Spleen (tissue), 13 donors: ENCODE measurements at places on chromosomes 3 and 15. TPM values are rescaled to one million over a fixed set of nuclear protein-coding genes. Genes with fewer than 3 reads are reported as not detected.

The PDZRN3 gene
- total RNA-seq = 5.5 TPM

The CCDC9B gene
- total RNA-seq = 19.4 TPM

DNA sequence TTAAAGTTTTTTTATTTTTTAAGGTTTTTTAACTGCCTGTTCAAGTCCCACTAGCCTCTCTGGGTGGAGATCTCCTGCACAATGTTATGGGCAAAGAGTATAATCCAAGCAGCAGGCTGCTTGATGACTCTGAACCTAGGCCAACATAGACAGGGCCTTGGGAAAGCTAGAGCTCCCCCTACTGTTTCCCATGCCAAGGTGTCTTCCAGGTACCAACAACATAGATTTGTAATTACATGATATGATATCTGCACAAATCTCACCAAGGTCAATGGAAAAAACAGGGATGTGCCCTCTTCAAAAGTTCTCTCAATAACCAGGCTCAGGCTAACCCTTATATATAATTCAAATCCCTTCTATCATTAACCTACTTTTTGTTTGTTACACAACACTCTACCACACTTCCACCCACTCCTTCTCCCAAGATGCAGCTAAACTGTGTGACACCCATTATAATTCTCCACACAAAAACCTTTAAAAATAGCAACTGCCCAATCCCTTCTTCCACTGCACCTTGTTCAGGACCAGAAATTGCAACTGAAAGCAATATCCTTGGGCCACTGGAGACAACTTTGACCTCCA, 43.8 kb downstream of the RBM15B start:
- H3K4me3 ChIP-seq = no peak overlapping the region
- H3K27ac ChIP-seq = no peak overlapping the region
- no peak for DNase-seq

- H3K27ac ChIP-seq = no peak overlapping the region
- no peak for DNase-seq
Measured at GRCh38 chr15:25737218-25737643, 125.9 kb downstream of the ATP10A start.

DNA sequence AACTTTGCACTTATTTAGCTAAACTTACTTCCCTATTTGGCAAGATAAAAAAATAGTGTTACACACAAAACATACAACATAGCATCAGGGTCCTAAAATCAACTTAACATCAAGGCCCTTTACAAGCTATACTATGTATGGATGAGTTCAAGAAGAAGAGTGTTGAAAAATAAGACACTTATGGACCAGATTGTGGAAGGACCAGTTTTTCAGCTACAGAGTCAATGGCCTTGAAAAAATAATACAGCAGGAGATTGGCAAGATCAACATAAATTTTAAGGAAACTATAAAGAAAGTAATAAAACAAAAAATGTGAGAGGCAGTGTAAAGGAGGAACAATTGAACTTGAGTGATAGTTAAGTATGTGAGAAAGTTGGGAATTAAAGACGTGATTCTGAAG, 66.3 kb upstream of the BBX start:
- H3K36me3 ChIP-seq = no peaks in the 10 kb centered on the region
- H3K27me3 ChIP-seq = no peaks in the 10 kb centered on the region
- no peak for DNase-seq

DNA sequence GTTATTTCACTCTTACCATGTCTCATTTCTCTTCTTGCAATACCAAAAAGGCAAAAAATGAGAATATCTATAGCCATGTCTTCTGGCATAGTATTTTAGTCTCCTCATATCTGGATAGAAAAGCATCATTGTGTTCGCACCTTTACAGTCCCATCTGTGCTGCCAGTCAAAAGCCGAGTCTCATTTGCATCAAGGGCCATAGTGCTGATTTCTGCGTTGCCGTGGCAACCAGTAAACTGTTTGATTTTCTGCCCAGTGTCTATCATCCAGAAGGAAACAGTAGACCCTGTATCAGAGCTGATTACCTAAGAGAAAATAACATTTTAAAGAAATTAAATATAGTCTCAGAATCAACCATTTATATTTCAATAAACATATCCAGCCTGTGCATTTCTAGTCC, 86.1 kb upstream of the SERPINI2 start:
- H3K4me1 ChIP-seq = no peaks in the 10 kb centered on the region
- no peak overlapping the region for H3K27ac ChIP-seq
- no peaks in the 10 kb centered on the region for H3K36me3 ChIP-seq
- no peaks in the 10 kb centered on the region for H3K27me3 ChIP-seq
- DNase-seq = no peak

- peak overlapping the region; percentile 88 for H3K27ac ChIP-seq
- no peak for DNase-seq
- no peak overlapping the region for H3K4me3 ChIP-seq
- H3K4me1 ChIP-seq = peaks cover 28% of the 10 kb centered on the region
- H3K36me3 ChIP-seq = no peaks in the 10 kb centered on the region
- no peaks in the 10 kb centered on the region for H3K27me3 ChIP-seq
Measured at GRCh38 chr3:186185194-186185787, 76.4 kb upstream of the ETV5 start.

The LSAMP gene
- 1.0 TPM for total RNA-seq

- H3K4me1 ChIP-seq = no peaks in the 10 kb centered on the region
- no peak overlapping the region for H3K27ac ChIP-seq
- H3K36me3 ChIP-seq = no peaks in the 10 kb centered on the region
- no peak overlapping the region for H3K4me3 ChIP-seq
- no peaks in the 10 kb centered on the region for H3K27me3 ChIP-seq
Measured at GRCh38 chr15:76480267-76480666, 143.7 kb downstream of the ISL2 start.

The GALK2 gene
- 41.8 TPM for total RNA-seq

DNA sequence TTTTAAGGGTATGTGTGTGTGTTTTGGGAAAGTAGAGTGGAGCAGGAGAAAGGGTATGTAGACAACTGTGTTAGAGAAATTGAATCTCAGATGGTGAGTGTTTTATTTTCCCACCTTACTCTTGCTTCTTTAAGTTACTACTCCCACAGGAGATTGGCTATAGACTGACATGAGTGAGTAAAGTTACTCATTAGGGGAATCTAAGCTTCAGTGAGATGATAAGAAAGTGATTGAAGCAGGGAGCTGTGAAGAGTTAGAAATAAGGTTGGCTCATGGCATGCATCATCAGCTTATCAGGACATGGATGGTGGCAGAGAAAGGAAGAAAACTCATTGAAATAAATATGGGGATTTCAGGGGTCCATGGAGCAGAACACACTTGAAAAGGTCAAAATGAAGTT, 88.9 kb downstream of the MBNL1 start:
- no peaks in the 10 kb centered on the region for H3K36me3 ChIP-seq
- H3K4me1 ChIP-seq = peaks cover 95% of the 10 kb centered on the region
- no peak for DNase-seq
- H3K27me3 ChIP-seq = no peaks in the 10 kb centered on the region
- H3K27ac ChIP-seq = no peak overlapping the region

DNA sequence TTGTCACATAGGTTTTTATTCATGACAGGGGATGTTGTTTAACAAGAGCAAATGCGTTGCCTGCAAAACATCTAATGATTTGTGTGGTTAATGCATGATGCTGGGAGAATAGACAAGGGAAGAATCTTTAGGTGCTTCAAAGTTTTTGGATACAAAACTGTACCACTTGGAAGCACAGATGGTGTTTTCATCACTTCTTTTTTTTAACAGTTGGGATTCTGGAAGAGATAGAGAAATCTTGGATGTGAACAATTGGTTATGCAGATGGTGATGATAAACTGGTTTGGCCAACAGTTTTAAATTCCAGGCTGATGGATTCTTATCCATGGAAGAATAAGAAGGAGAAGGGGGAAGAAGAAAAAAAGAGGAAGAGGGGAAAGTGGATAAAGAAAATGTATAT, 379.4 kb downstream of the KCNH8 start:
- no peak for DNase-seq
- H3K4me3 ChIP-seq = no peak overlapping the region
- H3K27ac ChIP-seq = no peak overlapping the region
- no peaks in the 10 kb centered on the region for H3K36me3 ChIP-seq
- H3K27me3 ChIP-seq = no peaks in the 10 kb centered on the region

The RABL3 gene
- 24.0 TPM for total RNA-seq

The RBP2 gene
- total RNA-seq = not detected

GRCh38 chr3:11625376-11626083, 18.2 kb downstream of the VGLL4 start:
- no peak overlapping the region for H3K4me3 ChIP-seq
- H3K27ac ChIP-seq = no peak overlapping the region
- no peak for DNase-seq
- H3K27me3 ChIP-seq = no peaks in the 10 kb centered on the region
- H3K4me1 ChIP-seq = peaks cover 58% of the 10 kb centered on the region

DNA sequence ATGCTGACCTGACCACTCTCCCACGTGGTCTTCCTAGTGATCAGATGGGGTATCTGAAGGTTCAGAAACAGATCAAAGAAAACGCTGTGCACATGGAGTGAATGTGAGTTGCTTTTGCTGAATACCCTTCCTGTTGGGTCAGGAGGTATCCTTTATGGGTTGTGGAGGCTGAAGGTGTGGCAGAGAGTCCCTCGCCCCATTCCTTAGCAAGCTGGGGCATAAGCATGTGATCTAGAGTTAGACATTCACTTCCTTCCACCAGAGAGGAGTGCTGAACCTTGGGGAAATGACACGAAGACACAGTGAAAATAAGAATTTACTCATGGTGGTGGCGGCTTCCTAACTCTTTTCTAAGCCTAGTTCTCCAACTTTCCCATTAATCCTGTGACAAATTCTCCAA, 27.8 kb upstream of the SPTBN5 start:
- no peak for DNase-seq
- H3K36me3 ChIP-seq = peaks cover 52% of the 10 kb centered on the region

The WDR72 gene
- not detected for total RNA-seq

GRCh38 chr15:98280284-98280975, 319.9 kb downstream of the ARRDC4 start:
- no peak for DNase-seq
- no peaks in the 10 kb centered on the region for H3K4me1 ChIP-seq
- H3K27me3 ChIP-seq = no peaks in the 10 kb centered on the region
- no peak overlapping the region for H3K4me3 ChIP-seq
- no peaks in the 10 kb centered on the region for H3K36me3 ChIP-seq
- H3K27ac ChIP-seq = no peak overlapping the region

The MAP6D1 gene
- 1.7 TPM for total RNA-seq

The HDC gene
- 2.7 TPM for total RNA-seq

DNA sequence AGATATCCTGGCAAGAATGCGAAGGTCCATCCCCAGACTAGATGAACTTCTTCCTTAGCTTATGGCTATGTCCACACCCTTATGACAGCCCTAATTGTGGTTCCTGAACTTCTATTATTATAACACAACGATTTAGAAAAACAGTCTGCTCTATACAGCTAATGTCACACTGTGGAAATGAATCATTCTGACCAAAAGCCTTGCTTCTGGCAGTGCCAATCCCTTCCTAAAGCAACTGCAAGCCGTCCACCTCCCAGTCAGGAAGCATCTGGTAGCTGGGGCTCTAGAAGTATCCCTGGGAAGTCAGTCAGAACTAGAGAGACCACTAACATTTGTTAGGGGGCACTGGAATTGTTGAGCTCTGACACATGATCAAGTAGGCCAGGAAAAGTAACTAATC, 45.0 kb downstream of the MYO5A start:
- H3K27me3 ChIP-seq = no peaks in the 10 kb centered on the region
- H3K4me1 ChIP-seq = peaks cover 23% of the 10 kb centered on the region
- H3K36me3 ChIP-seq = no peaks in the 10 kb centered on the region
- no peak for DNase-seq
- H3K4me3 ChIP-seq = no peak overlapping the region

The HCLS1 gene
- 554 TPM for total RNA-seq

GRCh38 chr3:5828251-5828650, 640.7 kb downstream of the EDEM1 start:
- H3K27ac ChIP-seq = no peak overlapping the region
- H3K27me3 ChIP-seq = no peaks in the 10 kb centered on the region
- H3K4me3 ChIP-seq = no peak overlapping the region
- no peak for DNase-seq

The CLDN1 gene
- total RNA-seq = 0.60 TPM

GRCh38 chr3:160448845-160449635, 546 bp downstream of the TRIM59 start:
- H3K27me3 ChIP-seq = no peaks in the 10 kb centered on the region
- peak; percentile 92 for DNase-seq
- H3K36me3 ChIP-seq = no peaks in the 10 kb centered on the region
- H3K4me3 ChIP-seq = peak overlapping the region; percentile 65
- H3K4me1 ChIP-seq = peaks cover 29% of the 10 kb centered on the region
- H3K27ac ChIP-seq = peak overlapping the region; percentile 83

The RTP1 gene
- not detected for total RNA-seq

GRCh38 chr3:123861081-123861836, 22.9 kb downstream of the MYLK start:
- H3K4me3 ChIP-seq = no peak overlapping the region
- no peak overlapping the region for H3K27ac ChIP-seq
- H3K36me3 ChIP-seq = no peaks in the 10 kb centered on the region
- no peak for DNase-seq
- H3K4me1 ChIP-seq = no peaks in the 10 kb centered on the region

- DNase-seq = no peak
- no peaks in the 10 kb centered on the region for H3K27me3 ChIP-seq
- no peaks in the 10 kb centered on the region for H3K4me1 ChIP-seq
- no peaks in the 10 kb centered on the region for H3K36me3 ChIP-seq
- H3K27ac ChIP-seq = no peak overlapping the region
Measured at GRCh38 chr3:111582120-111582474, 13.0 kb downstream of the ZBED2 start.

- H3K27ac ChIP-seq = no peak overlapping the region
- DNase-seq = no peak
- H3K27me3 ChIP-seq = no peaks in the 10 kb centered on the region
- H3K4me3 ChIP-seq = no peak overlapping the region
- no peaks in the 10 kb centered on the region for H3K36me3 ChIP-seq
Measured at GRCh38 chr3:156033428-156033827, 87.0 kb upstream of the KCNAB1 start.

- no peak overlapping the region for H3K4me3 ChIP-seq
- H3K27me3 ChIP-seq = no peaks in the 10 kb centered on the region
- H3K36me3 ChIP-seq = no peaks in the 10 kb centered on the region
Measured at GRCh38 chr3:31289584-31289983, 243.1 kb upstream of the STT3B start.

DNA sequence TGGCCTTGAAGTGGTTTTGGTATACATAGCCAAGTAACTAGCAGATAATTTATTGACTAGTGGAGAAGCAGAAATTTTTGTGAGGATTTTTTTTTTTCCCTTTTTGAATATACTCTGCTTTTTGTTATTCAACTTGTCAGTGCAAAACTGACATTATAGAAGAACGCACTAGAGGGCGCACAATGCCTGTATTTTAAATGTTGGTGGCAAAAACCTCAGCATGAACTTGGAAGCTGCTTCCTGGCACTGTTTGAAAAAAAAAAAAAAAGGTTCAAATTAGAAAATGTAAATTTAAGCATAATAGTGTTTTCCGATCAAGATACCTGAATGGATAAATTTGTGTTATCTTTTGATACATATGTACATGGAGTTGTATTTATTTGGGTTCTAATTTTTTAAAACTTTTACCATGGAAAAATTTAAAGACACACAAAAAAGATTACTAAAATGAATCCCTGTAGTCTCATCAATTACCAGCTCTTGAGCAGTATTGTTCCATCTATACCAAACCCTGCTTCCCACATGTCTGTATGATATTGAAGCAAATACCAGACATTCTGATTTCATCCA, 56.0 kb downstream of the SLC25A26 start:
- no peak overlapping the region for H3K27ac ChIP-seq
- H3K27me3 ChIP-seq = no peaks in the 10 kb centered on the region
- DNase-seq = no peak
- no peaks in the 10 kb centered on the region for H3K4me1 ChIP-seq
- H3K36me3 ChIP-seq = no peaks in the 10 kb centered on the region

The SCAANT1 gene
- not detected for total RNA-seq

GRCh38 chr15:62618432-62618831, 424.1 kb upstream of the TPM1 start:
- no peaks in the 10 kb centered on the region for H3K27me3 ChIP-seq
- H3K36me3 ChIP-seq = no peaks in the 10 kb centered on the region
- no peak overlapping the region for H3K4me3 ChIP-seq
- no peaks in the 10 kb centered on the region for H3K4me1 ChIP-seq
- H3K27ac ChIP-seq = no peak overlapping the region
- DNase-seq = no peak
